ENCODE measurements at places on chromosomes 2 and 18.
A peak's percentile ranks its signal among the peaks of the same experiment; 100 is the strongest.

- DNase-seq, result no peak
Measured at GRCh38 chr2:105809097-105809473, 64.4 kb downstream of the NCK2 start.

- no peak for DNase-seq
Measured at GRCh38 chr2:44226753-44227152, 48.5 kb upstream of the SLC3A1 start.

DNA sequence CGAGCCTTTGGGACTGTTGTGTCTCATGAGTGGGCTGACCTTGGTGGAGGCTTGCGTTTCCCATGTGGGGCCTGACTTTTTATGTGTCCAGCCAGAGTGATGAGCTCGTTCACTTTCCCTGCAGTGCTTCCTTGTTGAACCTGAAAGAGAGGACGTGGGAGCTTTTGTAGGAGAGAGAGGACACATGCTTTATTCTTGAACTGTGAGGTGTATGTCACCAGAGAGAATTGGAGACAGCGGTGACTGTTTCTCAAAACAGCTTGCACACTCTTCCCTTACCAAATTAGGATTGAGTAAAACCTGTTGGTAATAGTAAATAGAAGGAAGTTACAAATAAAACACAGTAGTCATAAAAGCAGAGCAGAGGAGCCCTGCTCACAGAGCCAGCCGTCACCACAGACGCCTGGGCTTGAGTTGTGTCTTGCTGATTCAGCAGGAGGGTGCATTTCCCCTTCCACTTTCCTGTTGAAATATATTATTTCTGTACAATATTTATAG lies 60.7 kb downstream of the INPP4A start:
- no peak for DNase-seq

DNA sequence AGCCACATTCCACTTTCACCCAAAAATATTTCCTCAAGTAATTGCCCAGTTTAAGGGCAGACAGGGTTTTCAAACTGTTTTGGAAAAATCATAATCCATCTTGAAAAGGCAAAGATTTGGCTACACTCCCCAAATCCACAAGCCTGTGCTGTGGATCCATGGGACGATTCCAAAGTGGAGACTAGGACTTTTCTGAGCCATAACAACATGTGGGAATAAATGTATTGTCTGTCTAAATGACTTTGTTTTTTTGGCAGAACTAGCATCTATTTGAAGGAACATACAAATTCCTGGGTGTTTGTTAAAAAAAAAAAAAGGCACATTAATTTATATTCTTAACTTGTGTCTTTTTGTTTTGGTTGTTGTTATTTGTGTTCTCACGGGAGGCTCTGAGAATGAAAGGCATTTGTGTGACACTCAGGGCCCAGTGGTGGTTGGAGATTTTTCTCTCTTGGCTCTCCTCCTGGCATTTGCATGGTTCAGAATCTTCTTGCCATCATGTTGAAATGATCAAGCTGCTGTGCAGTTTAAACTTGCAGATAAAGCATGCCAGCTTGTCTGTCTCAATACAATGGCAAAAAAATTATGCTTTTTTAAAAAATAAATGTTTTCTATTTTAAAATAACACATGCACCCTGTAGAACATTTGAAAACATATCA lies 277.4 kb downstream of the EN1 start:
- DNase-seq, result no peak

DNA sequence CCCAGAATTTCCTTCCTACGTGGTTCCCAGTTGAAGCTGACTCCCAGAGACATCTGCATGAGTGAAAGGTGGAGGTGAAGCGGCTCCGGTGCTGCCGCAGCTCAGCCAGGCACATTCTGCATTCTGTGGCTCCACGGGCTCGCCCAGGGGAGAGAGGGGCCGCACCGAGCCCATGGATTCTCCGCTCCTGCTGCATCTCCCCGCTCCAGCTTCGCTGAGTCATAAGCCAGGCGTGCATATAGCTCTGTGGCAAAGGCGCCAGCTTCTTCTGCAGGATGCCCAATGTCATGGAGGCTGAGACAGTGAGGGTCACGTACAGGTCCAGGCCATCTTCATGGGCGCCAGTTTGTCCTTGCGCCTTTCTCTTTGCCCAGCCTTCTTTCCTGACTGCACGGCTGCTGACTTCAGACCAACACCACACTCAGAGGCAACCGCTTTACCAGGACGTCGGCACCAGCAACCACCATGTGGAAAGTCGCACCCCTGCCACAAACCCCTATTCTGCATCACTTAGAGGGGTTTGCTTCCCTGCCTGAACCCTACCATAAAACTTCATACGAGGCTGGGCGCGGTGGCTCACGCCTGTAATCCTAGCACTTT lies 215.7 kb downstream of the MGAT5 start:
- DNase-seq, result no peak

- DNase-seq, result peak; percentile 34
Measured at GRCh38 chr2:177239932-177240630, 24.4 kb downstream of the NFE2L2 start.

- DNase-seq, result peak; percentile 69
Measured at GRCh38 chr18:47931718-47932103, 1.3 kb upstream of the SMAD2 start.

DNA sequence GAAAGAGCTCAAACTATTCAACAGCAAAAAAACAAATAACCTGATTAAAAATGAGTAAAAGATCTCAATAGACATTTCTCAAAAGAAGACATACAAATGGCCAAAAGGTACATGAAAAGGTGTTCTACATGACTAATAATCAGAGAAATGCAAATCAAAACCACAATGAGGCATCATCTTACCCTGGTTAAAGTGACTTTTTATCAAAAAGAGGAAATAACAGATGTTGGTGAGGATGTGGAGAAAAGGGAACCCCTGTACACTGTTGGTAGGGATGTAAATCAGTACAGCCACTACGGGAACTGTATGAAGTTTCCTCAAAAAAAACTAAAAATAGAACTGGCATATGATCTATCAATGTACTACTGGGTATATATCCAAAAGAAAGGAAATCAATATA lies 39.8 kb upstream of the TMEM163 start:
- DNase-seq, result no peak

GRCh38 chr2:167732326-167732725 lies 515.1 kb downstream of the STK39 start:
- DNase-seq, result no peak

- no peak for DNase-seq
Measured at GRCh38 chr2:100052650-100053049, 89.7 kb downstream of the AFF3 start.

GRCh38 chr2:107025869-107026380 lies 140.0 kb upstream of the ST6GAL2 start:
- no peak for DNase-seq

DNA sequence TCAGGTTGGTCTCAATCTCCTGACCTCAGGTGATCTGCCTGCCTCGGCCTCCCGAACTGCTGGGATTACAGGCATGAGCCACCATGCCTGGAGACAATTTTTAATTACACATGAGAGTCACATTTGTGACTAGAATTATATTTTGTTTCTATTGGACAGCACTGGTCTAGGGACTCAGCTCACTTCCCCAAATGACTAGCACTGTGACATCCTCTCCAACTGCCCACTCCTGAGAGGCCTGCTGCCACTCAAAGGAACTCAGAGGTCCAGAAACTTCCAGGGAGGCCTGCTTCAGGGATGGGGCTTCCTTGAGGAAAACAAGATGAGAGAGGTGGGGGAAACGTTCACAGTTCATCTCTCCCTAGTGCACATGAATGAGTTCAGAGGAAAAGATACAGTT lies 29.5 kb downstream of the TMEM163 start:
- DNase-seq, result no peak

- no peak for DNase-seq
Measured at GRCh38 chr18:76169733-76170132, 325.3 kb downstream of the ZNF516 start.

DNA sequence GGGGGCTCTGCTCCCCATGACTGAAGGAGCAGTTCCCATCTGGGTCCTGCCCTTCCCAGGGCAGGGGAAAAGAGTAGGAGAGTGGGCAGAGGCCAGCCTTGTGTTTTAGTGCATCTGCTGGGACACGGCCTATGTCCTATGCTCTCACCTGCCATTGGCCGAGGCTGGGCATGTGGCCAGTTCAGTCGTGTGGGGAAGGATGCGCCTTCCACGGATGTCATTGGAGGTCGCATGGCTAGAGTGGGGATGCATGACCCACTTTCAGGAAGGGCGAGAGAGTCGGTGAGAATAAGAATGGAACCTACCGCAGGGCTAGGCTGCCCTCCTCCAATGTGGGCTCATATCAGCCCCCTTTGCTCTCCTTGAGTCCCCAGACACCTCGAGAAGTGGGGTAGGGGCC lies 70.9 kb upstream of the HAAO start:
- DNase-seq, result no peak

DNA sequence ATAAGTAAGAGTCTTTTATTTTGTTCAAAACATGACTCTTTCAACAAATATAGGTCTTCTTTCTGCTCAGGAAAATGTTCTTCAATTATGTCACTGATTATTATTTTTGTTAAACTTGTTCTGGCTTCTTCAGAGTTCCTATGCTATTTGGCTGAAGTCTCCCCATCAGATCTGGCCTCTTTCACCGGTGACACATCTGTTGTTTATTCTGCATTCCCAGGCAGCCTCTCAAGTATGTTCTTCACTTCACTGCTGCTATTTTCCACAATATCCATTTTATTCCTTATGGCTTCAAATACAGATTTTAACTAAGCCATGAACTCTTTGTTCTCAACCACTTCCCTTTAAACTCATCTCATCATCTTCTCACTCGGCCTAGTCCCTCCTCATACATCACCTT lies 45.7 kb downstream of the HDAC4 start:
- no peak for DNase-seq

GRCh38 chr2:210199186-210199765 lies 26.0 kb downstream of the ACADL start:
- DNase-seq, result no peak

Data from NCI-H526 (cell line).